H4 (cell line): ENCODE measurements at places on chromosomes 5 and 9. TPM values are rescaled to one million over a fixed set of nuclear protein-coding genes. Genes with fewer than 3 reads are reported as not detected.

GRCh38 chr5:172793577-172794488 lies 22.8 kb upstream of the DUSP1 start:
- no peak for DNase-seq

Gene TMEM252
- total RNA-seq: not detected in 2 replicates

DNA sequence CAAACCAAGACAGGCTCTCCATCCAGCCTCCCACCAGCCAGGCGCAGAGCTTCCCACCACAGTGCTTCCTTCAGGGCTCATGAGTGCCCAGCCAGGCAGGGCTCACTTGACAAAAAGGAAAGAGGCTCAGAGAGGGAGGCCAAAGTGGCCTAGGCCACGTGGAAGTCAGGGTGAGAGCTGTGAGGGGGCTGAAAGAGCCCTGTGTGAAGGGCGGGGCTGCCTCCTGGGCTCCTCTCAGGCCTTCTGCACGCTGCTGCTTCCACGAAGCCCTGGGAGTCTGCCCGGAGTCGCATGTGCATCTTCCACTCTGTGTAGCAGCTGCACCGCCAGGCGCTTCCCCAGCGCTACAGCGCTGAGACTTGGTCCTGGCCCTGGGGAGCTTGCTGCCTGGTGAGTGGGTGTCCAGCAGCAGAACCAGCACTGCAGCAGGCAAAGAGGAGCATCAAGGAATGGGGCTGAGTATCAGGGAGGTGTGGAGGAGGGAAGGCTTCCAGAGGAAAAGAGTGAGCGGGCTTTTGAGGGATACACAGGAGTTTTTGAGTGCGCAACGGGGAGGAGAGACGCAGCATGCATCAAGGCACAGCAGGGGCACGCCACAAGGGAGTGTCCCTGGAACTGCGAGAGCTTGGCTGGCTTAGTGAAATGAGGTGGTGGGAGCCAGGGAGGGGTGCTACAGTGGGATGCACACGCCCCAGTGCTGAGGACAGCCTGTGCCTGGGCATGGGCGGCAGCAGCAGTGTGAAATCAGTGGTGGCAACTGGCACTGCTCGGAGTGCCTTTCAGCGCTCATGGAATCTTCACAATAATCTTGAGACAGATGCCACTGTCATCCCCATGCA lies 178.0 kb downstream of the GAPVD1 start:
- DNase-seq: no peak

- no peak for DNase-seq
These were observed 25.2 kb downstream of the GIN1 start for GRCh38 chr5:103094737-103095136.

DNA sequence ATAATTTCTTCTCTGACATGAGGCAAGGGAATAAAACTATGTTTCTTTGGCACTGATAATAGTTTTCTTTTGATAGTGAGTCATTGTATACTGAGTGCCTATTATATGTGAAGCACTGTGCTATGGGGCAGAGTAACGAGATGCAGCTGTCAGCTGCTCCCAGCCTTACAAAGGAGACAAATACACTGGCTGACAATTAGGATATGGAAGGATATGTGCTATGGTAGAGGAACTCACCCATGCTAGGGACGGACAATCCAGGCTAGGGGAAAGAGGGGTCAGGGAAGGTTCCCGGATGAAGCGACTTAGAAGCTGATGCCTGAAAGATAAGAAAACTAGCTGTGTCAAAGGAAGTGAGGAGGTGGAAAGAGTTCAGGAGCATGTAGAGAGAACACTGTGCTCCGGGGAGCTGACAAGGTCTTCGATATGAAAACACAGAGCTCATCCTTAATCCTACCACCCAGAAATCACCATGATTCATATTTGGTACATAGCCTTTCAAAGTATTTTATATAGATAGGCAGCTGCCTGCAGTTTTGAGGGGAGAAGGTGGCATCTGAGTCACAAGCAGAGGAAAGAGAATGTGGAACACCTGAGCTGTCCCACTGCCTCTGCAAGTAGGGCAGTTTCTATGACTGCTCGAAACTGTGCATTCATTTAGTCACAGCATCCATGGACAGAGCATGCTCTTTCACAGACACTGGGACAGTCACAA lies 12.1 kb downstream of the BSPRY start:
- no peak for DNase-seq

Gene GPR150
- total RNA-seq: not detected in 2 replicates
